ENCODE measurements at places on chromosomes 2 and 18.

DNA sequence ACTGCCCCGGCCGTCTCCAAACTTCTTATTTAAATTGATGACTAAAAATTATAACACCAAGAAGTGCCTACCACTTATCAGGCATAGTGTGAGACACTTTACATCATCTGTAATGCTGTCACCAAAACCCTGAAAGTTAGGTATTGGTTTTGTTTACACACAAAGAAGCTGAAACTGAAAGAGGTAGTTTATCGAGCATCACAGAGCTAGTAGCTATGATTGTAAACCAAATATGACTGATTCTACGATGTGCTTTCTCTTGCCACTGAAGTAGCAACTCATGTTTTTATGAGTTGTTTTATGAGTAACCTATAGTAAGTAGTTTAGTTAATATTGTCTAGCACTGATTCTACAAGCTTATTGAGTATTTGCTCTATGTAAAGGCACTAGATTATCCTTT is 31.5 kb downstream of the DYNC1I2 start:
- no peak for DNase-seq

DNA sequence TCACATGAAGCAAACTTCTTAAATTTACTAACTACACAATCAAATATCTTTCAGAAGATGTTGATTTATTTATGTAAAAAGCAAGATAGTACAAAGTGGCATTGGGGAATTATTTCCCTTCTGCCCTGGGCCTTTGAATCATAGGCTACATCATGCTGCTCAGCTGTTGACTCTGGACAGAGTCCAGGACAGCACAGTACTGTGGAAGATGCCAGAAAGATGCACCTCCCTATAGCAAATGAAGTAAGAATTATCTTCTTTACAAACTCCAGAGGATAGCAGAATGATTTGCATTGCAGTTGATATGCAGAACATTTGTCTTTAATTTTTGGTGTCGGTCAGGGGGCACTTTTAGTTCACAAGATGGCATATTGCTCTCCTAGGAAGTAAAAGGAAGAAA is 1354.5 kb upstream of the ZEB2 start:
- no peak for DNase-seq

GRCh38 chr2:120937686-120938044 is 202.0 kb downstream of the GLI2 start:
- no peak for DNase-seq

- no peak for DNase-seq
Observed at GRCh38 chr2:42068571-42069178, 20.9 kb downstream of the PKDCC start.

DNA sequence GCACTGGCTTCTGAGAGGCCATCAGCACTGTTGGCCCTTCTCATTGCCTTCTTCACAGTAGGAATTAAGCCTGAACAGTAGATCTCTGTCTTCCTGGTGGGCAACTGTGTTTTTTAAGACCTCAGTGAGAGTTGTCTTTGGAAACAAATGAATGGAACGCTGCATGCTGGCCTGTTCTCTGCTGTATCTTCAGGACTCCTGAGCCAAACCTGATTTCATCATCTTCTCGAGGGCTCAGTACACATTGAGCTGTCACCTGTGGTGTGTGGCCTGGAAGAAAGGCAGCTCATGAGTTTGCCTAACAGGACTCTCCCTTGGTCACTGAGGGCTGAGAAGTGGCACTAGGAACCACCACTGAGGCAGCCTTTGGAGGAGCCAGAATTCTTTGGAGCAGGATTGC is 39.7 kb downstream of the SH3RF3 start:
- DNase-seq = no peak

All from esophagus squamous epithelium (tissue), 5 donors.